ENCODE measurements at places on chromosomes 12 and 14.

- no peak for DNase-seq
Measured at GRCh38 chr14:87705439-87705896, 287.5 kb downstream of the GALC start.

GRCh38 chr14:52598568-52598967 is 45.9 kb downstream of the GPR137C start:
- DNase-seq, result no peak

GRCh38 chr12:84117190-84117589 is 795.4 kb downstream of the SLC6A15 start:
- DNase-seq, result no peak

DNA sequence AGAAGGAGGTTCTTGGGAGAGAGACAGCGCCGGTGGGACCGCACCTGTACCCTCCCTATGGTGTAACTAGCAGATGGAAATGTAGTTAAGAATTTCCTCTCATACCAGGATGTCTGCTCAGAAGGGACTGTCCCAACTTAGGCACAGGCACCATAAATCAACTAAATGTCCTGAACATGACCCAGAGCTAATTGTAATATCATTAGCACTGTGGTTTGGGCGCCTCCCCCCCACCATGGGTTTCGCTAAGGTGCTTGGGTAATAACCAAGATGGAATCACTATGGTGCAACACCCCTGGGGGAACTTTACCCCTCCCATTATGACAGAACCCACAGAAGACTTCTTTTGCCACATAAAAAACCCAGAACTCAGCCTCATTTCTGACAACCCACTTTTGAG is 15.9 kb downstream of the ZNF641 start:
- no peak for DNase-seq

- no peak for DNase-seq
Measured at GRCh38 chr14:93082576-93083001, 33.1 kb downstream of the ITPK1 start.

DNA sequence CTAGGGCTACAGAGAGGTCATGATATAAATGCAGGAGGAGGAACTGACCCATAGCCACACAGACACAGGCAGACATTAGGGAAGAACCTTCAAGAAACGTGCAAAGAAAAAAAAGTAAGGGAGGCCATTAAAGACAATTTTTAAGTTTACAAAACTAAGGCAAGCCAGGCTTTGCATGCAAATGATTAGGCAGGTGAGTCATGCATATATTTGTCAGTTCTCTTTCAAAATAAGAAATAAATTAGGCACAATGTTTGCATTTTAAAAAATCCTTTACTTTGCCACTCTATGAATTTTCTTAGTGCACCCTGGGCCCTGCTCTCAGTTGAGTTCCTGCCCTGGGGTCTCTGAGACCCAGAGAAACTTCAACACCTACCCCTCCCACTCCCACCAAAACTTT is 75.0 kb downstream of the PRMT8 start:
- DNase-seq, result no peak

DNA sequence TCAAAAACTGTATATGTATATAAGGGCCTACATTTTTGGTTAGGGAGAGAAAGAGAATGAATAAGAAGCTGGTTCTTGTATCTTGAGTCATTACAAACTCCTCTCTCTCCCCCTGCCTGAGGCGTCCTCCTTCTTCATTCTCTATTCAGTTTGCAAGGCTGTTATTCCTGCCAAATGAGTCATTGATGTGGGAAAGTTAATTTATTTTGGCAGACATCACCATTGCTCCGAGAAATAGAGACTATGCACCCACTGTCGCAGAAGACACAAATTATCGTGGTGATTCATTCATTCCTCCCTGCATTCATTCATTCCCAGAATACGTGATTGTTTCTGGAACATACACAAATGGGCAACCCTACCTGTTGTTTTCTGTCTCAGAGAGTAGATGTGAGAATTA is 112.5 kb upstream of the MED13L start:
- peak; percentile 94 for DNase-seq

DNA sequence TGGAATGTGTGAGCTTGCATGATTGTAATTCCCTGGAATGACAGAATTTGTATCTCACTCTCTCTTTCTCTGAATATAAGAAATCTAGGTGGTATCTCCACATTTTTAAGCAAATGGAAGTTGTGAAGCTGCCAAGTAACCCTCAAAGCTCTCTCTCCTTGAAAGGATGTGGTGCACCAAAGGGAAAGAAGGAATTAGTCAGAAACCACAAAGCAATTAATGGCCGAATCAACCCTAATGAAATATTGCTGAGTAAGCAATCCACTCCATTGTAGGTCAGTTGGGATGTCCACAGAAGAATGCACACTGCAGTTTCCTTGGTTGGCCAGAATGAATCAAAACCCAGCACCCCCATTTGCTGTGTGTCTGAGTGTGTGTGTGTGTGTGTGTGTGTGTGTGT is 153.5 kb downstream of the KCNA5 start:
- DNase-seq, result no peak

- peak; percentile 7 for DNase-seq
Measured at GRCh38 chr12:64666054-64666914, 56.0 kb downstream of the RASSF3 start.

DNA sequence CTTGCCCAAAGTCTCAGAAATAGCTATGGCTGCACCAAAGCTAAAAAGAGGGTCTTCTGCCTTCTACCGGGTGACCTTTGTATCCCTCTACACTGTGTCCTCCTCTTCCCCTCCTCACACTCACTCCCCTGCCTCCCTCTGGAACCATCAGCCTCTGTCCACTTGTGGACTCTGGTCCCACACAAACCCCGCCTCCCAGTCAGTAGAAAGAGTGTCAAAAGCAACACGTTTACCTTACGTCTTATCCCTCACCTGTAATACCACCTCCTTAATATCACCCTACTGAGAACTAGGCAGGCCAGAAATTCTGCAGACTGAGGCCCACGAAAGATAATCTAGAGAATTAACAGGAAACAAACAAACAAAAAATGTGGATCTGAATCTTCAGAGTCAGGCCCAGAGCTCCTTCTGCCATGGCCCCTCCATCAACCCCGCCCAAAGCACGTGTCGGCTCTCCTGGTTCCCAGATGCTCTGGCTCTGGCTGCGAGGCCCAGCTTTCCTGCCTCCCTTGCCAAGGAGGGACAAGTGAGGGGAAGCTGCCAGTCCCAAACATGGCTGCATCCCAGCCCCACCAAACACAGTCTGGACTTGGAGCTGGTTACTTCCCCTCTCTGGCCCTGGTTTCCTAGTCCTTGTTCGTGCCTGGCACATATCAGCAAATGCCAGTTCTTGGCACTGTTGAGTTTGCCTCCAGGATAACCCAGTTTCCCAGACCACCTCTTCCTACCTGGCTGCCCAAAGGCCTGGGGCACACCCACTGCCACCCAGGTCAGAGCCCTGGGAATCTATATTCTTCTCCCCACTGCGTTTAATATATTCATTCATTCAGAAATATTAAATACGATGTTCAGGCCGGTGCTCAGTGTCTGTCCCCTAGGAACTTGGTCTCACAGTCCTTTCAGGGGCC is 2.7 kb downstream of the ACTN1 start:
- DNase-seq, result no peak

DNA sequence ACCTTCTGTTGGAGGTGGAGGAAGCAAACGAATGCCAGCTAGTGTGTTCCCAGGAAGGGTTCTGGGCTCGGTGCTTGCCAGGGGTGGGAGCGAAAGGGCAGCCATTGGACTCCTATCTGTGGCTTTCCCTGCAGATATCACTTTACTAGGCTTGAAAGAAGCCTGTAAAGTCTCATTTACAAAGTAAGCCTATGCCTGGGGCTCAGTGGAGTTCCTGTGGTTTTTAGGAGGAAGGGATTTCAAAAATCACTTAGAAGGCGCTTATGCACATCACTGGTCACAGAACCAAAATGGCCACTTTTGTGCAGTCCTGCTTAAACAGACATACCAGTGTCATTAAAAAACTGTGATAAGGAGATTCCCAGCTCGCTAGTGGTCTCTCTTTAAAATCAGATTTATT is 22.7 kb downstream of the CLMN start:
- DNase-seq, result no peak

DNA sequence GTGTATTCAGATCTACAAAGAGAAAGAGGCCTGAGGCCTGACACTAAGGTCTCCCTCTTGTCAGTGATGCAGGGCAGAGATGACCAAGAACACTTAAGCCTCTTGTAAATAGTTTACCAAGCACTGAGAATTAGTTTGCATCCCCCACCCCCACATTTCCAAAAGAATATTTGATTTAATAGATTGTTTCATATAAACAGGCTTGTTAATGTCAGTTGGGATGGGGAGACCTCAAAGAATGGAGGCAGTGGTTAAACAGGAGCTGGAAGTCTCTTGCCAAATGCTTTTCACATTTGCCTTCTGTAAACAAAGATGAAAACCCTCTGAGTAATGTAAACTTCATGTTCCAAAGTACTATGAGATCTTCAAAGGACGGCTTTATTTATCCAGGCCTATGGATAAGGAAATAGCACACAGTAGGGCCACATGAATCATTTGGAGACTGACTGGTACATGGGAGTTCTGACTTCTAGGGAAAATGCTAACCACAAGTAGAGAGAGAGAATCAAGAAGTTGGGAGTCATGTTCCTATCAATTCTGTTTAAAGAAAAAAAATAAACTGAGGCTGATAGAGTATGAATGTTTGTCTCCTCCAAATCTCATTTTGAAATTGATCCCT is 234.7 kb downstream of the ANO2 start:
- no peak for DNase-seq

- DNase-seq, result no peak
Measured at GRCh38 chr14:93186956-93187355, 1.8 kb downstream of the LYSET start.

- no peak for DNase-seq
Measured at GRCh38 chr14:58088961-58089360, 63.1 kb downstream of the ARMH4 start.

- peak; percentile 21 for DNase-seq
Measured at GRCh38 chr12:122029620-122030423, 8.1 kb downstream of the BCL7A start.

- no peak for DNase-seq
Measured at GRCh38 chr12:108048686-108049085, 80.4 kb upstream of the WSCD2 start.

GRCh38 chr14:74239848-74240793 is 872 bp downstream of the VSX2 start:
- DNase-seq, result no peak

DNA sequence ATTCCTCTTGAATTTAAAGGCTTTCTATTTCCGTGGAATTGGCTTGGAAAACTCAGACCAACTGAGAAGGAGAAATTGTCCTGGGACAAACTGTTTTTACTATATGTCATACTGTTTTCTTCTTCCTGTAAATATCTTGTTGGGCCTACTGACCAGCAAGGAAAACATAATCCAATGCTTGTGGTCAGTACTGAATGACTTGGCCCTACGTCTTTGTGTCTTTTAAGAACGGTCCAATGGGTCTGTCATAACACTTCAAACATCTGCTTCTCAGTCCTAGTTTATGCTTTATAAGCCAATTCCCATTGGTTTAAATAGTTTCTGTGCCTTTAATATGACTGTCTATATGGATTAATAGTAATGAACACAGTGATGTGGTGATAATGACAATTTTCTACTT is 248.5 kb upstream of the DDHD1 start:
- DNase-seq, result no peak

- no peak for DNase-seq
Measured at GRCh38 chr12:67377541-67377940, 108.4 kb downstream of the CAND1 start.

DNA sequence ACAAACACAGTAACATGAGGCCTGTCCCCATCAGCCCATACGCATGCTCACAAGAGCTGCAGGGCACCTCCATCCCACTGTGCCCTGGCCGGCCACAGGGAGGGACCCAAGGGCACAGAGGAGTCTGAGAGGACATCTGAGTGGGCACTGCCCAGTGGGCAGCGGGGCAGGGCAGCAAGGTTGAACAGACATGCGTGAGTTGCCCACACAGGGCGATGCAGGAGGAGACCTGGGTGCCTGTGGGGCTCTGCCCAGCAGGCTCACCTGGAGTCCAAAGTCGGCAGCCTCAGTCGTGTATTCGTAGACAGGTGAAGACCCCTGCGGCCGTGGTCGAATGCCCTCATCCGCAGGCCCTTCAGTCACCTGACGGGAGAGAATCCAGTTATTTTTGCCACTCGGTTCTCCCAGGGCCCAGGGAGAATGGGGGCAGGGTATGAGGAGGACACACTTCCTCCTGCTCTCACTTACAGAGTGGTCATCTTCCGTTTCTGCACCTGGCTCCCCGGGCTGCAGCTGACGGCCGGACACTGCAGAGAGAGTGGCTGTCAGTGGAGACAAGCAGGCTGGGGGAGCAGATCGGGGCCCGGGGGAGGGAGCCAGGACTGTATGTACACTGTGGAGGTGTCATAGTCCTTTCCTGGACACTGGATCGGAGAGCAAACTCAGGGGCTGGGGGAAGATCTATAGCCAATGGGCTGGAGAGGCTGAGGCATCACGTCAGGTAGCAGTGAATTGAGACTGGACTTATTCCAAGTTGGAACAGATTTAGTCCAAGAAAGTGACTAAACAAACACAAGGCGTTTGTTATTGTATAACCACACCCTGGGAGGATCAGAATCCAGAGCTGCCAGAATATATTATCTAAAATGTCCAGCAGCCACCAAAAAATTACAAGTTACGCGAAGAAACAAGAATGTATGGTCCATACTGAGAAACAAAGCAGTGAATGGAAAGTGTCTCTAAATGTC is 20.7 kb downstream of the AHNAK2 start:
- DNase-seq, result no peak

DNA sequence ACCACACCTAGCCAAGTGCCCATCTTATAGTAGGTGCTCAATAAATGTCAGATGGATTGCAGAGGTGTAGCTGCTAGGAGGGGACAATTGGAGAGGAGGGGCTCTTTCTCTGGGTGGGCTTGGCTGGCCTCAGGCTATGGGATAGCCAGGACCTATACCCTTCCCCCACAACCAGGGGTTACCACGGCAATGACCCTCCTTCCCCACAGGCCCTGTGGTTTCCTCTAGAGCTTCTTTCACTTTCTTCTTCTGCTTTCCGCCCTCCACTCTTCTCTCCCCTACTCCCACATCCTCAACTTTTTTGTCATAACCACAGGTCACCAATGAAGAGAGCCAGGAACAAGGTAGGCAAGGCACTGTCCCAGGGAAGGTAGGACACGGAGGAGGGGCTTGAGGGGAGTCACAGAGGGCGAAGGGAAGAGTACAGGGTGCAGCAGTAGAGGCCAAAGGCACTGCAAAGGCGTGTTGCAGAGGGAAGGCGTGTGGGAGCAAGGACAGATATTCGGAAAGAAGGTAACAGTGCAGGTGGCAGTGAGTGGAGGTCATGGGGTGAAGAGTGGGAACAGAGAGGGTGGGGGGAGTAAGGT is 1.9 kb upstream of the ITGB7 start:
- DNase-seq, result no peak

- DNase-seq, result no peak
Measured at GRCh38 chr12:102690253-102690652, 209.9 kb upstream of the IGF1 start.

GRCh38 chr12:121613462-121613861 is 12.9 kb upstream of the ORAI1 start:
- no peak for DNase-seq

DNA sequence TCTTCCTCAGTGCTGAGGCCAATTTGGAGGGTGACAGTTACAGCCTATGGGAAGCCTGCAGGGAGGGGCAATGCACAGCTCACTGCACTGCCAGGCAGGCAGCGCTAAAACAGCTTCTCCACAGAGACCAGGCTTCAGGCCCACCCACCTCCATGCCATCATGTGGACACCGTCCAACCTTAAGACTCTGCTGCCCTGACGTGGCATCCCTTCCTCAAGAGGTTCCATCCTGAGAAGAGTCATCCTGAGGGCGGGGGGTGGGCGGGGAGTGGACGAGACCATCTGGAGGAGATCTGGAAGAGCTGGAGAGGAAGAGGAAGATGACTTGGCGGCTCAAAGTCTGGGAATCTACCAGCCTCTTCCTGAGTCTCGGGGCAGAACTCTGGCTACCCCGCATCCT is 8.4 kb upstream of the ACVRL1 start:
- no peak for DNase-seq

Measured in kidney glomerular epithelial cell (primary cell).